BE2C (cell line): ENCODE measurements at places on chromosomes 11 and 22.

DNA sequence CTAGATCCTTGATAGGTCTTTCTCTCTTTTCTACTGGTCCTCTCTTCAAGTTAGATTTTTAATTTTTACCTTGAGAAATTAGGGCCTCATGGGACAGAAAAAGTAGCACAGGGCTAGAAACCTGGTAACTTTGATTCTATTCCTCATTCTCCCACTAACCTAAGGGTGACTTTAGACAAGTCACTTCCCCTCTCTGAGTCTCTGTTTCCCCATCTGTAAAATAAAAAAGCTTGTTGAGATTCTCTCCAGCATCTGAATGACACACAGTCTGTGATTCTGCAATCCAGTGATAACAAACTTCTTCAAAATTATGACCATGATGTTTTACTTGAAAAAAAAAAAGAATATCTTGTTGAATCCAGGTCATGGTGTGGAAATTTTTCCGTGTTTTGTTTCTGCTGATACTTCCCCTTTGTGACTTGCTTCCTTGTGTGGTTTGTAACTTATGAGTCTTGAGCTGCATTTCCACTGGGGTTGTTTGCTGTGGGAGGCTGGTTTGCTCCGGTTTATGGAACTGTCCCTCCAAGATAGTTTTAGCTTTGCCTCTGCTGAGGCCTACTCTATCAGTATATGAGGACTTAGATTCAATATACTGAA is 9.8 kb upstream of the MPEG1 start:
- DNase-seq: no peak

DNA sequence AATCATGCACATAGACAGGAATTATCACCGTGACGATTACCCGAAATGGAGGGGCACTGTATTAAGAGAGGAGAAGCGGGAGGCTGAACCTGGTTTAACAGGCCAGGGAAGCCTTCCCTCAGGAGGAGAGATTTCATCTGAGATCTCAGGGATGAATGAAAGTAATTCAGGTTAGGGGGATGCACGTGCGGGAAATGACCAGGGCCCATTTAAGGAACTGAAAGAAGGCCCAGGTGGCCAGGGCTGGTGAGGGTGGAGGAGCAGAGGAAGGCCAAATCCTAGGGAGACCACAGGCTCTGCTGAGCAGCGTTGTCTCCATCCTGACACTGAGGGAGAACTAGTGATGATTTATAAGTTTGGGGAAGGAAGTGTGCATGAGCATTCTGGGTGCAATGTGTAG is 16.3 kb upstream of the OPCML start:
- no peak for DNase-seq

DNA sequence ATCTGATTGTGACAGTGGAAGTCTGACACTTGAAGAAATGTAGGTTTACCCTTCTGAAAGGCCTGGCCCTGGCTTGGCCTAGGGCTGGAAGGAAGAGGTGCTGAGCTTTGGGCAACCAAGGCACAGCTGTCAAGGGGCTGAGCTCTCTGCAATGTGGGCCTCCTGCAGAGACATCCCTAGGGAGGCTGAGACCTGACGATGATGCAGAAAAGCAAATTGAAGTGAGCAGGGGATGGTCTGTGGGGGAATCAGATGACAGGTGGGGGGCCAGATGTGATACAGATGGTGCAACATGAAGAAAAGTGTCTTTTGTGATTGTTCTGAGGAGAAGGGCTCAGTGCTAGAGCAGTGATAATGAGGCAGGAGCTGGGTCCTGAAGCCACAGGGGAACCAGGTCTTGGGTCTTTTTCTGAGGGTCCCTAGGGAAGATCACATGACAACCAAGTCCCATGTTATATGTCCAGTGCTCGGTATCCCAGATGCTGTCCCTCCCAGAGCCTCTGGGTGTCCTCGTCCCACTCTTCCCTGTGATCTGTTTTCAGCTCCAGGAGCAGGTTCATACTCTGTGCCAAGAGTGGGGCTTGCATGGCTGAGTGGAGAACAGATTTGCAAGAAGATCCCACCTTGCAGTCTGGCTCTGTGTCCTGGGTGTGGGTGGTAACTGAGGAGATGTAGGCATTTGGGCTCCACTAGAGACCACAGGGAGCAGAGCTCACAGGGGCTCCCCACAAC is 79.9 kb upstream of the VPREB1 start:
- DNase-seq: no peak

DNA sequence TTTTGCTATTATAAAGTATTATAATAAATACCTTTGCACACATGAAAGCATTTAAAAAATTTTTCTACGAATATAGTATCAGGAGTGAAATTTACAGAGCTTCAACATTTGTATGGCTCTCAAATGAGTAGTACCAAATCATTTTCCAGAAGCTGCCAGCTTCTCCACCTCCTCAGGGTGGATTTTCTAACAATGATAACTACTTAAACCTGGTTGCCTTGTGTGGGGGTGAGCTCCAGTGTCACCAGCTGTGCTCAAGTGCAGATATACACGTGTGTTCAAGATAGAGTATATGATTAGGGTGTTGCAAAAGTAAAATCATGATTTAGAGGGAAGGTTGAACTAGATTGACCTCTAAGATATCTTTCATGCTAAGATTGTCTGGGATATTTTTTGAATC is 48.2 kb downstream of the HORMAD2 start:
- DNase-seq: no peak

DNA sequence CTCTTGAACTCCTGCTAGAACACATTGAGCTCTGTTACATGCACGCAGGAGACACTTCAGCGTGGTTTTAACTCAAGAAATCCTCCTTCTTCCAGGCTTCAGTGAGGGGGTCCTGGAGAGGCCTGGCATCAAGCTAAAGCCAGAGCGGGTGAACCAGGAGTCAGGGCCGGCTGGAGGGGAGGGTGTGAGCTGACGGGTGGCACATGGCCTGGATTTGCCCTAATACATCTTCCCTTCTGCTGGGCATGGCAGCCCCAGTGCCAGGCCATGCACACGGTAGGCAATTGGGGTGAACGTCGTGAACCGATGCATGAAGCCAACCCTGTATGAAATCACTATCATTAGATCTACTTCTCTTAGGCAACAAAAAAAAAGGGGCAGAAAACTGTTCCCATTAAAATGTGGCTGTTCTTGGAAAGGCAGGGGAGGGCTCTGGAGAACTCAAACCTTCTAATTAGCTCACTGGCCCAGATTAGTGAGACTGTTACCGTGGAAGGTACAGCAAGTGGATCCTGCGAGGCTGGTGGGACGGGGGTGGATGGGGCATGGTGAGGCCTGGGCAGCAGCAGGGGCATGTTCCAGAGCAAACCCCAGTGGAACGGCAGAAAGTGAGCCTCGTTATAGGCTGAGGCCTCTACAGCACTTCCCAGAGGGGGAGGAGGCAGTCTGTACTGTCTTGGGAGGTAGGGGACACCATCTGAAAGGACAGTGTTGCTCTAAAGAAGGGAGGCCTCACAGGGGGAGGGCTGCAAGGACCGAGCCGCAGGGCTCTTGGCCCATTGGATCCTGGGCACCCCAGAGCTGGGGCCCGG is 10.6 kb downstream of the IFT27 start:
- DNase-seq: peak; percentile 4

- no peak for DNase-seq
Measured at GRCh38 chr22:44972363-44973083, 37.3 kb downstream of the PHF21B start.

- no peak for DNase-seq
Measured at GRCh38 chr11:69130654-69131053, 25.1 kb upstream of the SMIM38 start.

- no peak for DNase-seq
Measured at GRCh38 chr22:21753374-21754111, 17.9 kb upstream of the YPEL1 start.

DNA sequence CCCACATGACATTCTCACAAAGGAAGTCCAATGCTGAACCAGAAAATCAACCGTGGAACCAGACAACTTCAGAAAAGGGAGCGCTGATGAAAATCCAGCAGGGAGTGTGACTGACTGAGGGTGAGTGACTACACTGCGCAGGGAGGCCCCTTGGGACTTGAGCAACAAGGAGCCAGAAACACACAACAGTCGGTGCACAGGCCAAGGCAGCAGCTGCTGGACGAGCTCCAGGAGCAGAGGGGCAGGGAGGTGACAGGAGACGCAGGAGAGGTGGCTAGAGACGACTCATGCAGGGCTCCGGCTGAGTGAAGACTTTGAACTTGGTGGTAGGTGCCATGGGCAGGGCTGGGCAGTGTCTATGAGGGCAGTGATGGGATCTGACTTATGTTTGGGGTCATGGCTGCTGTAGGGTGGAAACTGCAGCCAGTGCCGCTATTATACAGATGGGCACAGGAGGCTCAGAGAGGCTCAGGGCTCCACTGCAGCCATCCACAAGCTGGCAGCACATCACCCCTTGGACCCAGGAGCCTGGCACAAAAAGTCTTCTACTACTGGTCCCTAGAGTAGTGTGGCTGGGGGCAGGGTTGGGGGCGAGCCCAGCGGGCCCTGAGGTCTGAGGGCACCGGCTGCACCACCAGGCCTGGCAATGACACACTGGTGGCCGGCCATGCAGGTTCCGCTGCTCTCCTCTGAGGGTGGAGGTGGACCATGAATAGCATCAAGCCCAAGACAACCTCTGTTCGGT is 10.3 kb upstream of the FADD start:
- peak; percentile 90 for DNase-seq

- no peak for DNase-seq
Measured at GRCh38 chr11:26994631-26995095, 751 bp downstream of the FIBIN start.

DNA sequence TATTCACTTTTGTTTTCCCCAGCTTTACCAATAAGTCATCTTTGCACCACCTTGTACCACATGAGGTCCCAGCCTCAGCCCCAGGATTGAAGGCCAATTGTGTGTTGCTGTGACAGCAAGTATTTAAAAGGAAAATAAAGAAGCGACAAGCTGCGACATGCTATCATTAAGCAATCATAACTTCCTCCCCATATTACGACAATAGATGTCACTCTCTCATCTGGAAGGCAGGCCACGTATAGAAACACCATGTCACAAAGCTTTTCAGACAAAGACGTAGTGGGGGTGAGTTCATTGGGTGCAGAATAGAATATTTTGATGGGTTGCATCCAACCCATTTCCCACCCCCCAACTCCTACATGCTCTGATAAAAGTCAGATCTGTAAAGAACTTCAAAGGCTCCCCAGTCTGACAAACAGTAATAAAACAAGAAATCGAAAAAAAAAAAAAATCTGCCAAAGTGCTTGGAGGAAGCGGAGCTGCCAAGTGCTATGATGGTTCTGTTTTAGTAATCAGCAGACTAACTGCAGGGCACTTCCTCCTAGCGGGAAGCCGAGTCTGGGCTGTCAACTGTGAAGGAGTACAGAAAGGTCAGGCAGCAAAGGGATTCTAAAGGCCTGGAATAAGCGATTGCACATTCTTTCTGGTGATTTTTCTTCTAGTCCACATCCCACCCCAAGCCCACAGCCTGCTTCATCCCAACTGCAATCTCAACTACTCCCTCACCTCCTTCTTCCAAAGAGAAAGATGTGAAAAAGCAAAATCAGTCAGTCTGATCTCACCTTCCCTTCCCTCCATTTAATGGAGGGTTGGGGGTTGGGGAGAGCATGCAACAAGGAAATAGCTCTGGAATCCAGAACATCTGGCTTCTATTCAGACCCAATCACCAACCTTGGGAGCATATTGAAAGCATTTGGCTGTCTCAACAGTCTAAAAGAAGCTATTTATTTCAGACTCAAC is 131.4 kb upstream of the UBASH3B start:
- no peak for DNase-seq

GRCh38 chr22:46251816-46252380 is 1.8 kb upstream of the CDPF1 start:
- no peak for DNase-seq

GRCh38 chr11:44377914-44378321 is 68.0 kb upstream of the ALX4 start:
- no peak for DNase-seq

- DNase-seq: no peak
Measured at GRCh38 chr11:120054753-120055045, 83.2 kb downstream of the TRIM29 start.

GRCh38 chr11:81497202-81497804 is 1236.4 kb downstream of the FAM181B start:
- DNase-seq: peak; percentile 16

GRCh38 chr11:62201376-62201775 is 7.1 kb upstream of the SCGB2A1 start:
- no peak for DNase-seq

DNA sequence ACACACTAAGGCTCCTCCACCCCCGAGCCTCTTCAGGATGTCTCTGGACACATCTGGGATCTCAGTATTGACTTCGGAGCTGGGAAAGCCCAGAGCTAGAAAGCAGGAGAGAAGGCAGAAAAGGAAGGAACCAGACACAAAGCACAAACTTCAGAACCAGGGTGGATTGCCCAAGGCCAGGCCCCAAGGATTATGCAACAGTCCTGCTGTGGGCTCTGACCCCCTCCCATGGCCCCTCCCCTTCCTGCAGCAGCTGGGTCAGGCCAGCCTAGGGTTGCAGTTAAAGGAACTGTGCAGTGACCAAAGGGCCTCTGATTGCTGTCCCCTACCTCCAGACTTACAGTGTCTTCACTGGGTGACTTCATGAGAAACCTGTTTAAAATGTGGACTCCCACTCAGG is 5.3 kb downstream of the KCNE3 start:
- peak; percentile 19 for DNase-seq

DNA sequence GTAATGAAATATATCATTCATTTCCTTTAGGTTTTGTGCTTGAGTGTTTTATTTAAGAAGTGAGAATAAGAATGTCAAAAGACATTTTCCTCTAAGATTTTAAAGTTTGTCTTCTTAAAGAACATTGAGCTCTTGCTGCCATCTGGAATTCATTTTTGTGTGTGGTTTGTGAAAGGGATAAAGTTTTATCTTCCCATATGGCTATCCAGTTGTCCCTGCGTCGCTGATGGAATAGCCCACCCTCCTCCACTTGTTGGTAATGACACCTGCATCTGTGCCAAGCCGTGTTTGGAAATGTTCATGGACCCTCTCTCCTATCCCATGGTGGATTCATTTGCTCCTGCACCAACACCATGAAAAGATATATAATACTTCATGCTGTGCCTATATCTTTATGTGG is 901.5 kb downstream of the BRD1 start:
- no peak for DNase-seq

DNA sequence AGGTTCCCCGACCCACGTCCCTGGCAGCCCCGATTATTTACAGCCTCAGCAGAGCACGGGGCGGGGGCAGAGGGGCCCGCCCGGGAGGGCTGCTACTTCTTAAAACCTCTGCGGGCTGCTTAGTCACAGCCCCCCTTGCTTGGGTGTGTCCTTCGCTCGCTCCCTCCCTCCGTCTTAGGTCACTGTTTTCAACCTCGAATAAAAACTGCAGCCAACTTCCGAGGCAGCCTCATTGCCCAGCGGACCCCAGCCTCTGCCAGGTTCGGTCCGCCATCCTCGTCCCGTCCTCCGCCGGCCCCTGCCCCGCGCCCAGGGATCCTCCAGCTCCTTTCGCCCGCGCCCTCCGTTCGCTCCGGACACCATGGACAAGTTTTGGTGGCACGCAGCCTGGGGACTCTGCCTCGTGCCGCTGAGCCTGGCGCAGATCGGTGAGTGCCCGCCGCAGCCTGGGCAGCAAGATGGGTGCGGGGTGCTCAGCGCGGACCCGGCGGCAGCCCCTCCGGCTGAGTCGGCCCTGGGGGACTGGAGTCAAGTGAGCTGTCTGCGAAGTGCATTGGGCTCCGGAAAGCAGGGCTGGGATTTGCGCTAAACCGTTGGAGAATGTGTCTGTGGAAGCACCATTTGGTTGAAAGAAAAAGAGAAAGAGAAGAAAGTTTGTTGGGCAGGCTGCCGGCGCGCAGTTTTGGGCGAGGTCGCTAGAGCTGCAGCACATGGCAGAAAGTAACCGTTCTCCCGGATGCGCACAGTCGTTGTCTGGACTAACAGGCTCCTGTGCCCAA is at the start of gene CD44:
Gene CD44, plus strand, starts transcription at position 229 of the 779 bp plus-strand sequence. Its CDS starts 133 bp downstream, at position 362.
- DNase-seq: peak; percentile 21

GRCh38 chr11:116727990-116728389 is 44.8 kb downstream of the BUD13 start:
- DNase-seq: no peak
